ENCODE measurements at places on chromosomes 4 and X. TPM values are rescaled to one million over a fixed set of nuclear protein-coding genes. Genes with fewer than 3 reads are reported as not detected.

- no peak overlapping the region for H3K27ac ChIP-seq
- no peaks in the 10 kb centered on the region for H3K27me3 ChIP-seq
- H3K4me3 ChIP-seq: no peak overlapping the region
- no peaks in the 10 kb centered on the region for H3K36me3 ChIP-seq
- DNase-seq: no peak
These were observed 46.6 kb upstream of the MAMLD1 start for GRCh38 chrX:150316564-150316963.

The DSPP gene
- not detected for total RNA-seq

GRCh38 chr4:98522062-98522461 is 136.3 kb downstream of the TSPAN5 start:
- H3K36me3 ChIP-seq: no peaks in the 10 kb centered on the region
- H3K27ac ChIP-seq: no peak overlapping the region
- no peaks in the 10 kb centered on the region for H3K27me3 ChIP-seq
- no peak for DNase-seq
- H3K4me3 ChIP-seq: no peak overlapping the region

DNA sequence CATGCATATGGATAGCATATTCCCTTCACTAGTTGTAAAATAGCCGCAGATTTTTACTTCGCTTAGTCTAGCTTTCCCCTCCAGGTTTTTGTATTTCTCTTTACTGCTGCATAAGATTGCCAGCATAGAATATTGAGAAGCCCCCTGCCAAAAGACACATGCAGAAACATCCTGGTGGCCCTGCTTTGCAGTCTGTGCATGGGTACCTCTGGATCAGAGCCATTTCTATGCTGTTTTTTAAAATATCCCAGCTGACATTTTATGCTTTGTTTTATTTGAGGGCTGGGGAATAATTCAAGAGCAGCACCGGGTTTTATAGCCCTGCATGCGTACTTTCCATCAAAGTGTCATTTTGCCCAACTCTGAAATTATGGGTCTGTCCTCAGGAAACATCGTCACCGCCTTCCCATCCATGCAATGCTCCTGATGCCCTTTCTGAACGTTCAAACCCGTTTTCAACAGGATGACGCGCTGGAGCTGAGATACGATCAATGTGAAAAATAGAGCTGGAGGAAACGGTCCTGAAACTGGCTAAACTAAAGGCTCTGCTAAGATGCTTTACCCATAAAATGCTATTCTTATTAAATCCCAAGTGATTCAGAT is 314.3 kb downstream of the EVC2 start:
- no peaks in the 10 kb centered on the region for H3K27me3 ChIP-seq
- H3K4me3 ChIP-seq: no peak overlapping the region
- H3K27ac ChIP-seq: no peak overlapping the region
- no peak for DNase-seq

DNA sequence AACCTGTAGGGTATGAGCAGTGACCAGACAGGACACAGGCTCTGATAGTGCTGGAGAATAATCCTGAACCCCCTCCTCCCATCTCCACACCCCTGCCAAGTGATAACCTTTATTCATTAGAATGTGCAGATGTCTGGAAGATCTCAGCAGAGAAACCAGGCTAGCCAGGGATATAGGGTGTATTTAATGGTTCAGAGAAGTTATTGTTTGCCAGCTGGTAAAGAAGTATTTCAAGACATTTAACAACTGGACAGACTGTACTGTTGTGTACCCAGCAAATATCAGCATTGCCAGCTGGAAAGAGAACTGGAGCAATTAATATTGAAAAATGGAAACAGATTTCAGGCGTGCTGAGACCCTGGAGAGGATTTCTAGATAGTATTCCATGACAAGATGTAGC is 94.5 kb downstream of the RASGEF1B start:
- no peak for DNase-seq
- no peaks in the 10 kb centered on the region for H3K36me3 ChIP-seq
- H3K27me3 ChIP-seq: no peaks in the 10 kb centered on the region
- H3K4me1 ChIP-seq: no peaks in the 10 kb centered on the region
- no peak overlapping the region for H3K4me3 ChIP-seq

DNA sequence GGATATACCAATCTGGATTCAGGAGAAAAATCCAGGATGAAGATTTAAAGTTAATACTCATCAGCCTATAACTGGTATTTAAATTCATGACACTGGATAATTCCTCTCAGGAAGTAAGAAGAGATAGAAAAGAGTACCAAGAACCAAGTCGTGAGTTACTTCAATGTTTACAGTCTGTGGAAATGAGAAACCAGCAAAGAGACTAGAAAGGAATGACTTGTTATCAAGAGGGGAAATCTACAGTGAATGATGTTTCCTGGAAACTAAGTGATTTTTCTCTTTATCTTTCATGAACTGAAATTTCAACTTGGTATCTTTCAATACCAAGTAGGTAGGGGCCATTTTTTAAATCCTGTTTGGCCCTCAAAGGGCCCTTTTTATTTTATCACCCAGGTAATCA is 217.9 kb upstream of the AFF2 start:
- no peaks in the 10 kb centered on the region for H3K36me3 ChIP-seq
- no peak overlapping the region for H3K4me3 ChIP-seq
- peaks cover 17% of the 10 kb centered on the region for H3K4me1 ChIP-seq
- no peak overlapping the region for H3K27ac ChIP-seq
- DNase-seq: no peak
- no peaks in the 10 kb centered on the region for H3K27me3 ChIP-seq

GRCh38 chr4:31538877-31539276 is 818.7 kb downstream of the PCDH7 start:
- no peak for DNase-seq
- H3K4me1 ChIP-seq: no peaks in the 10 kb centered on the region
- H3K36me3 ChIP-seq: no peaks in the 10 kb centered on the region
- H3K4me3 ChIP-seq: no peak overlapping the region
- H3K27ac ChIP-seq: no peak overlapping the region

GRCh38 chr4:134787315-134787714 is 585.7 kb upstream of the PABPC4L start:
- no peak for DNase-seq
- no peaks in the 10 kb centered on the region for H3K4me1 ChIP-seq
- no peak overlapping the region for H3K4me3 ChIP-seq

DNA sequence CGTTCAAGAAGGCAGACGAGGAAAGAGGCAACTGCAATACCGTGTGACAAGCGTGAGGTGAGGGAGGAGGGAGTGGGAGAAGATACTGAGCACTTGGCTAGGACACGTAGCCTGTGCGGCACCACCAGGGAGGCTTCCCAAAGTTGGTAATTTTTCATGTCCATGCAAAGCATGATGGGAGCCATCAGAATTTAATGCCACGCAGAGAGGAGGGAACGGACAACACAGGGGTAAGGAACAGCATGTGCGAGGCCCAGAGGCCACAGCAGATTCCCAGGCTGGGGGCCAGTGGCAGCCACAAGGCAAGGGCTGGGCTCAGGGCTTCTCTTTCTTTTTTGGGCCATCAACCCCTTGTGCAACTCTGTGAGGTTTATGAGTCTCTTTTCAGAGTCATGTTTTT is 11.0 kb upstream of the CLDN24 start:
- no peak overlapping the region for H3K4me3 ChIP-seq
- H3K27ac ChIP-seq: no peak overlapping the region
- H3K4me1 ChIP-seq: no peaks in the 10 kb centered on the region
- no peaks in the 10 kb centered on the region for H3K36me3 ChIP-seq

The PCDH18 gene
- not detected for total RNA-seq

The H2BW2 gene
- total RNA-seq: not detected

- no peak overlapping the region for H3K4me3 ChIP-seq
- DNase-seq: no peak
- H3K4me1 ChIP-seq: no peaks in the 10 kb centered on the region
- H3K27ac ChIP-seq: no peak overlapping the region
These were observed 5.0 kb upstream of the SHROOM4 start for GRCh38 chrX:50818986-50819385.

DNA sequence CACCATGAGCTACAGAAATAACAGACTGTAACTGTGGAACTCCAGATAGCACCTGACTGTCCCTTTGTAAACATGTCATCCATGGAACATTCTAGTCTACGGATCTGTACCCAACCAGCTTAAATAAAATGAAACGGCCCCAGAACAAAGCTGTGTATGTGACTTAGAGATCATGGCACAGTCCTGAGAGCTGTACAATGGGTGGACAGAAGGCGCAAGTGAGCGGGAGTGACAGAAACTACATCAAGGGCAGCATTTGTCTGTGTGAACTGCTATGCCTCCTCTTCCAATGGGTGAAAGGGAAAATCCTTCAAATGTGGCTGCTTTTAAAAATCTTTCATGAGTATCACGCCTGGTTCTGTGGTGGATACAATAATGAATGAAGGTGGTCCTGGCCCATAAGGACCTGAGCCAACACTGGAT is 72.5 kb downstream of the FAT1 start:
- H3K4me3 ChIP-seq: no peak overlapping the region
- no peak for DNase-seq
- no peaks in the 10 kb centered on the region for H3K36me3 ChIP-seq
- H3K4me1 ChIP-seq: no peaks in the 10 kb centered on the region
- no peaks in the 10 kb centered on the region for H3K27me3 ChIP-seq

Measured in CD8-positive, alpha-beta memory T cell (primary cell).